ENCODE measurements at places on chromosomes 16 and 17.

- no peak for DNase-seq
These were observed 20.7 kb downstream of the DNAH9 start for GRCh38 chr17:11618861-11619566.

GRCh38 chr16:20781697-20782096, 17.9 kb downstream of the ACSM3 start:
- no peak for DNase-seq

DNA sequence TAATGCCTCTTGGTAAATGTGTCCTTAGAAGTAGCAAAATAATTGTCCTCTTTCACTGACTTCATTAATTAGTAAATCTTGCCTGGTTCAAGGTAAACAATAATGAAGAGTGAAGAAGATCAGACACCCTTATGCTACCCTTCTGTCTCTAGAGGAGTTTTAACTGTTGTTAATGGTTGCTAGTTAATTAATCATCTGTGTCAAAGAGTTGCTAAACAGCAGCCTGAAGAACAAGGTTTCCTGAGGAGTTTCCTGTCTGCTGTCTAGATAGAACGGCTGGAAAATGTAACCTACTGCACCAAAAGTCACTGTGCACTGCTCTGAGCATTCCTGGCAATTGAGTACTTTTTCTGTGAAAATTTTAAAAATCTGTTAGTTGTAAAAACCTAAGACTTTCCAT, 131.3 kb downstream of the NLK start:
- DNase-seq, result no peak

GRCh38 chr16:68907781-68908181, 64.5 kb downstream of the TANGO6 start:
- no peak for DNase-seq

- no peak for DNase-seq
These were observed 29.9 kb downstream of the TRAF4 start for GRCh38 chr17:28773736-28774135.

DNA sequence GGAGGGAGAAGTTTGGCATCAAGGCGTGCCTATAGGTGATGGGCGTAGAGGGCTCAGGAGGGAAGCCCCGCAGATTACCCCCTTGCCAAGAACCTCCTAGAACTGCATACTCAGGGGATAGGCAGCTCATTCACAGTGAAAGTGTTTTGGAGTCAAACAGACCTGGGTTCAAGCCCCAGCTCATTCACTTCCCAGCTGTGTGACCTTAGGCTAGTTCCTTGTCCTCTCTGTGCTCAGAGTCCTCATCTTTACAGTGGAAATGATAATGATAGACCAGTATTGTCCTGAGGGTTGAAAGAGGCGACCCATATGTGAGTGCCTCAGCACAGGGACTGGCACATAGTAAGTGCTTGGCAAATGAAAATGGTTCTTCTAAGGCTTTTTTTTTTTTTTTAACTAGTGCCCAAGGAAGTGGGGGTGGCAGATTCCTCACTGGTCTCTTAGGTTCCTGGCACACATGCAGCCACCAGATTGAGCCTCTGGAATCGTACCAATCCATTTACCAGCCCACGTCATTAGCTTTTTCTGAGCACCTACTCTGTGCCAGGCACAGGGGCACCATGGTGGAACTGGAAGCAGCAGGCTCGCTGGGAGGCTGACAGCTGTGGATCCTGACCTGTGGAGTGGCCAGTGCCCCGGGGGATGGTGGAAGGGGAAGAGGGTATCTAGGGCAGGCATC, 75.8 kb downstream of the SREBF1 start:
- no peak for DNase-seq

DNA sequence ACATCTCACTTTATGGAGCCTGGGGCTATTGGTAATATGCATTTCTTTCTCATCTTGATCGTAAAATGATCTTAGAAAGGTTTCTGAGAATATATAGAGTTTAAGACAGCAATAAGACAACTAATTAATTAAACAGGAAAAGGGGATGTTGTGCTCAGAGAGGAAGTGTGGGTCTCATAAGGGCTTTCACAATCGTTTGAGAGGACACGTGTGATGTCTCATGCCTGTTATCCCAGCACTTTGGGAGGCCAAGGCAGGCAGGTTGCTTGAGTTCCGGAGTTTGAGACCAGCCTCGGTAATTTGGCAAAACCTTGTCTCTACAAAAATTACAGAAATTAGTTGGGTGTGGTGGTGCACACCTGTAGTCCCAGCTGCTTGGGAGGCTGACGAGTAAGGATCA, 295.6 kb downstream of the WWOX start:
- DNase-seq, result no peak

- peak; percentile 84 for DNase-seq
These were observed 54.8 kb upstream of the BCAR1 start for GRCh38 chr16:75306099-75306762.

DNA sequence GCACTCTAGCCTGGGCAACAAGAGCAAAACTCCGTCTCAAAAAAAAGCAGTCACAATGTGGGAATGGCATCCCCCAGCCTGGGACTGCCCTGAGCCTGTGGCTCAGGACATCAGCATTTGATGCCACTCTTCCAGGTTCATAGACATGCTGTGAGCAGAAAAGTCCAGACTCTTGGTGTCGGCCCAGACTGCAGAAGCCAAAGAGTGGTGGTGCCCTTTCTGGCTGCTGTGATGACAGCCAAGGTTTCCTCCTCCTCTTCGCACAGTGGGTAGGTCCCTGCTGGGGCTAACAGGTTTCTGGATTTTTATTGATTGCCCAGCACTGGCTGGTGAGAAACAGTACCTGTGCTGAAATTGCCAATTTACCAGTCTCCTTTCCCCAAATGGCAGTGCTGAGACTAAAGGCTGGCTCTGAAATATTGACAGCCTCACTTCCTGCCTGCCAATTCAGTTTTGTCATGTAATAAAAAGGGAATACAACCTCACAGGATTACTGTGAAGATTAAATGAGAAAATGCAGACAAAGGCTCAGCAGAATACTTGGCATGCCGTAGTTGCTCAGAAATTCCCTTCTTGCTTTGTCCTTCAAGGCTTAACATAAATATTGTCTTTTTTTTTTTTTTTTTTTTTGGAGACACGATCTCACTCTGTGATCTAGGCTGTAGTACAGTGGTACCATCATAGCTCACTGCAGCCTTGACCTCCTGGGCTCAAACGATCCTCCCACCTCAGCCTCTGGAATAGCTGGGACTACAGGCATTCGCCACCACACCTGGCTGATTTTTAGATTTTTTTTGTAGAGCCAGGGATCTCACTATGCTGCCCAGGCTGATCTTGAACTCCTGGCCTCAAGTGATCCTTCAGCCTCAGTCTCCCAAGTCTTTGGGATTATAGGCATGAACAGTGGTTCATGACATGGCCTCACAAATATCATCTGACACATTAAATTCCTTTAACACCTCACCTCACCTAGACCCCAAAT, 15.5 kb upstream of the UBE2G1 start:
- DNase-seq, result no peak

DNA sequence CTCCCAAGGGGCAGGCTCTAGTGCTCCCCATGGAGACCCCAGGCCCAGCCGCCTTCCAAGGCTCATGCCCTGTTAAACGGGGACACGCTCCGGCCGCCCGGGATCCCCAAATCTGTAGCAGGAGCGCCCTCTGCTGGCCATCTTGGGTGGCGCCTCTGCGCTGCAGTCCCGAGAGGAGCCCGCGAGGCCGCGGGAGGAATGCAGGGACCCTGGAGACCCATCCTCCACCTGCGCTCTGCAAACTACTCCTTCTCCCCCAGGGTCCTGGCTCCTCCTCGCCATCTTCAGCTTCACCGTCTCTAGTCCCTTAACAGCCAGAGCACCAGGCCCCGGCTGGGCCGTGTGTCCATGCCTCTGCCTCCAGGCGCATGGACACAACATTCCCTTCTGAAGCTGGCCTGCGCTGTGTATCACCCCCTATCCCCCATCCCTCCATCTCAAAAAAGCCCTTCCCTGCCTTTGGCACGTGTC, 23.6 kb upstream of the KRT17 start:
- DNase-seq, result peak; percentile 80

DNA sequence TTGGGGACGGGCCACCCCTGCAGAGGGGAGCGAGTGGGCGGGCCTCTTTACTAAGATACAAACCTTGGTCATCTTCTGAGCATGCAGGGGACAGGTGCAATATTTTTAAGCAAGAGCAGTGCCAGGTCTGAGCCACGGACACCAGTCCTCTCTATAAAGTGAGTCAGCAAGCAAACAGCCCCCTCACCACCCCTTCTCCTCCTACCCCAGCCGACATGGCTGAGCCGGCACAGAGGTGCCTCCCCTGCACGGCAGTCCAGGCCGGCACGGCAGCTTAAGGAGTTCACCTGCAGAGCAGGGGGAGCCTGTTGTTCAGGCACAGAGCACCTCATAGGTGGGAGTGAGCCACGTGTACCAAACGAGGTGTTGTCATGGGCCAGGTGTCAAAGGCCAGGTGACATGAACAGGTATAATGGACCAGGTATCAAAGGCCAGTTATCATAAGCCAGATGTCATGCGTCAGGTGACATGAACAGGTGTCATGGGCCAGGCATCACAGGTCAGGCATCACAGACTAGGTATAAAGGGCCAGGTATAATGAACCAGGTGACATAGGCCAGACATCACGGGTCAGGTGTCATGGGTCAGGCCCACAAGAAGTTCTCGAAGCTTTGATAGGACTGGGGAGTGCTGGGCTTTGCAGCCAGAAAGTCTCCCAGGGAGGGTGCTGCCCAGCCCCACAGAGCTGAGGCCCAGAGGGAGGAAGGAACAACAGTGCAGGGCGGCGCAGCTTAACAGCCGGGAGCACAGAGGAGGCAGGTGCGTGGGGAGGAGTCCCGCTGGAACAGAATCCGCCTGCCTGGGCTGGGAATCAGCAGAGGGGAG, 42.6 kb upstream of the ZNF469 start:
- DNase-seq, result no peak

DNA sequence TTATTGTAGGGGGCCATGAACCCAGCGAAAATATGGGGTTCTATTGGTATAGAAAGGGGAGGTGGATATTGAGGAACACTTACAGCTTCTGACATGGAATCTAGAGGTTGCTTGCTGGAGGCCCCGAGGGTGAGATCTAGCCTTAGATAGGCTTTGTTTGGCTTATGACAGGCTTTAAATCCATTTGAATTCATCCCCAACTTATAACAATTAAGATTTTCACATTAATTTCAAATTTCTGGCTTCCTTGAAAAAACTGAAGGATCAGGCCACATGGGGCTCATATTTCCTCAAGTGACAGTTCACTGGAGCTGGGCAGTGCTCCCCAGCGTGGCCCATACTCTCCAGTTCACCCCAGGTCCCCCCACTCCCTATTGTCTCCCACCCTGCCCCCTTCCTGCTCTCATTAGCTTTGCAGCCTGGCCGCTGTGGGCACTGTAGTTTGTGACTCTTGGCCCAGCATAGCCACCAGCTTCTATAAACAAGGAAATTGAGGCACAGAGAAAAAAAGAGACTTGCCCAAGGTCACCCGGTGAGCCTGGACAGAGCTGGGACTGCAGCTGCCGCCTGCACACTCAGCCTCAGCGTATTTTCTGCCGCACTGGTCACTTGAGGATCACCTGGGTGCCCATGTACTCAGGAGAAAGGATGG, 19.8 kb upstream of the ADGRG1 start:
- no peak for DNase-seq

DNA sequence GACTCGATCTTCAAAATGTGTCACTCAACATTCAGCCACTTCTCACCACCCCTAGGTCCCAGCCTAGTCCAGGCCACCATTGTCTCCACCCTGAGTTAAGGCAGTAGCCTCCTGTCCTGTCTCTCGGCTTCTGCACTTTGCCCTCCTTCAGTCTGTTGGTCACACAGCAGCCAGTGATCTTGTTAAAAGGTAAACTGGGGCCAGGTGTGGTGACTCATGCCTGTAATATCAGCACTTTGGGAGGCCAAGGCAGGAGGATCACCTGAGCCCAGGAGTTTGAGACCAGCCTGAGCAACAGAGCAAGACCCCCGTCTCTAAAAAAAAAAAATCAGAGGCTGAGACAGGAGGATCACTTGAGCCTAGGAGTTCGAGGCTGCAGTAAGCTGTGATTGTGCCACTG, 25.8 kb downstream of the WWP2 start:
- no peak for DNase-seq

GRCh38 chr17:45689451-45689850, 94.7 kb upstream of the CRHR1 start:
- no peak for DNase-seq

DNA sequence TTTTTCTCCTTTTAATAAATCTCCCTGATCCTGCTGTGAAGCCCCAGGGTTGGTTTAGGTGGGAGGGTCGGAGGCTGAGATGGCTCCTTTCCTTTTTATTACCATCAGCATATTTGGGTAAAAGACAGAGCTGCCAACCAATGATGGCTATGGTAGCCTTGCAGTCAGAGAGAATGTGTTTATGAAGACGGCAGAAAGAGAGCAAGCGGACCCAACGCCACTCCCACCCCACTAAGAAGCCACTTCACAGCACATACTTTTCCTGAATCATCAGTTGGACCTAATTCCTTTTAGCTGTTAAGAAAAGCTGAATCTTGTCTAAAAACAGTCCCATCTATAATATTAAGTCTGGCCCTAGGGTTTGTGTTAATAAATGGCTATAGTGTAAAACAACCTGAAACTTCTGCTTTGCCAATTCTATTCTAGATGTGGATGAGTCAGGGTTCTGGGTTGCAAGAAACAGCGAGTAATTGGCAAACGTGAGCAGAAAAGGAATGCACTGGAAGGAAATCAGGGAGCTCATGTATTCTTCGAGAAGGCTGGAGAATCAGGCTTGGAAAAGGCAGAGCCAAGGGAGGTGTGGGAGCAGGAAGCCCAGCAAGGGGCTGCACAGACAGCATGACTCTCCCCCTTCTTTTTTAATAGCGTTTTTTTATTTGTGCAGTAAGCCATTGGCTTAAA, 34.0 kb upstream of the PRKCA start:
- no peak for DNase-seq

DNA sequence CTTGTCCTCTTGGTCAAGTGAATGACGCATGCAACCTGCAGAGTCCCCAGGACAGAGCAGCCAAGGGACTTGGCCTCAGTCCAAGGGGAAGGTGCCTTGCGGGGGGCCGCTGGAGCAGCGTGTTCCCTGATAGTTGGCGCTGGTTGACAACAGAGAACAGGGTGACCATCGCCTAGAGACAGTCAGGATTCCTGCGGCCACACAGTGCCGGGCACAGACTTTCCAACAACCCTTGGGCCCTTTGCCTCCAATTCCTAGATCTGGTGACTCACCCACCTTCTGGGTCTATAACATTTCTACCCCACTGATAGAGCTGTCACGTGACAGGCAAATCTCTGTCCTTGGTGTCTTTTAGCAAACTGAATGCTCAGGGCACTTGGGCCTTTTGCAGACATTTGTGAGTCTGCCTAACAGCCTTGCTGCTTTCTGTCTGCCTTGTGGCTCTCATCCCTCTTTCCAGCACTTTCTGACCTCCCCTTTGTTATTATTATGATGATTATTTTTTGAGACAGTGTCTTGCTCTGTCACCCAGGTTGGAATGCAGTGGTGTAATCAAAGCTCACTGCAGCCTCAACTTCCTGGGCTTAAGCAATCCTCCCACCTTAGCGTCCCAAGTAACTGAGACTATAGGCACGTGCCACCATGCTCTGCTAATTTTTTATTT, 11.9 kb upstream of the TEDC2 start:
- DNase-seq, result no peak

All from NCI-H460 (cell line).